ENCODE measurements at places on chromosomes 3 and 15.

GRCh38 chr3:157652366-157652765 is 149.2 kb upstream of the VEPH1 start:
- no peak for DNase-seq

GRCh38 chr3:58251631-58252035 is 14.0 kb downstream of the ABHD6 start:
- no peak for DNase-seq

DNA sequence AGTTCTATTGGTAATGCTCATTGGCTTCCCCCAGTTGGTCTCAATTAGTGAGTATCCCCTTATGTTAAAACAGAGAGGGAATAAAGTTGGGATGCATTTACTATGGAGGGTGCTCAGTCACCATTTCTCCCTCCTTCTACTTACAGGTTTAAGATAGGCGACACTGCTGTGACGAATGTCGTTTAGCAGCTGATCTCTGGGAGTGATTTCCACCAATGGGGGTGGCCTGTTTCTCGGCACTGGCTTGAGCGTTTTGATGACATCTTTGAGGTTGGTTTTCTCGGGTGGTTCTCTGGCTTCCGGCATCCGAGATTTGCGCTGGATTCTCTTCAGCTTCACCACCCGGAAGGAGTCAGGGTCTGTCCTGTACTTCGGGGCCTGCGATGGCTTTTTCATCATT is 3.8 kb downstream of the LMOD3 start:
- DNase-seq, result no peak

DNA sequence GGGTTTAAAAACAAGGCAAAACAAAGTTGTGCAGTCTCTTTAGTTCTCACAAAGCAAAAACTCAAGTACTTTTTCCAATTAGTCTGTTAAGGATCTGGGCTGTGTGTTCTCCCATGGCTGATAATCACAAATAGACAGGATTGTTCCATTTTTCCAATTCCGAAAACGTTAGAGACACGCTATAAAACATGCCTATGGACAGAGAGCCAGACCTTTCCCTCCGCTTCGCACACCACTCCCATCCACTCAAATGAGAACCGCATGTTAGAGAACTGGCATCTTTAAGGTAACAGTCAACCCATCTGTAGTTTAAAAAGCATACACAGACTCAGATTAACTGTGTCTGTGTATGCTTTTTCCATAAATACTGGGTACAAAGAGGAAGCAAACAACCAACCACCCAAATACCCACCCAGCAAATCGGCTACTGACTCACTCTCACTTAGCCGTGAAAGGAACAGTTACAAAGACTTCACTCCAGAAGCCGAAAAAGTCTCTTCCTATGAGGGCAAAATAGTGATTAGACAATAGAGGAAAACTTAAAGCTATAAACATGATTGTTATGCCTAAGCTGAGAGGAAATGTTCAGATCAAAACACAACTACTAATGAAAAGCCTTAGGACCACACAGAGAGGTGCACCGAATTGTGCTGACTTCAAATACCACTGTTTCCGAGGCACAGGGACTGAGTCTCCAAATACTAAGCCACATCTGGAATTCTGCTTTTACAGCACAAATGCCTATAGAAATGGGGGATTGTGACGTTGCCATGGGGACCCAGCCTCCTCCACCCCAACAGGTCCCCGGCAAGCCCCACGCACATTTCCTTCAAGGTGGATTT is 36.1 kb downstream of the IL17RD start:
- DNase-seq, result no peak

- no peak for DNase-seq
Measured at GRCh38 chr3:175258763-175259162, 399.6 kb downstream of the NAALADL2 start.

DNA sequence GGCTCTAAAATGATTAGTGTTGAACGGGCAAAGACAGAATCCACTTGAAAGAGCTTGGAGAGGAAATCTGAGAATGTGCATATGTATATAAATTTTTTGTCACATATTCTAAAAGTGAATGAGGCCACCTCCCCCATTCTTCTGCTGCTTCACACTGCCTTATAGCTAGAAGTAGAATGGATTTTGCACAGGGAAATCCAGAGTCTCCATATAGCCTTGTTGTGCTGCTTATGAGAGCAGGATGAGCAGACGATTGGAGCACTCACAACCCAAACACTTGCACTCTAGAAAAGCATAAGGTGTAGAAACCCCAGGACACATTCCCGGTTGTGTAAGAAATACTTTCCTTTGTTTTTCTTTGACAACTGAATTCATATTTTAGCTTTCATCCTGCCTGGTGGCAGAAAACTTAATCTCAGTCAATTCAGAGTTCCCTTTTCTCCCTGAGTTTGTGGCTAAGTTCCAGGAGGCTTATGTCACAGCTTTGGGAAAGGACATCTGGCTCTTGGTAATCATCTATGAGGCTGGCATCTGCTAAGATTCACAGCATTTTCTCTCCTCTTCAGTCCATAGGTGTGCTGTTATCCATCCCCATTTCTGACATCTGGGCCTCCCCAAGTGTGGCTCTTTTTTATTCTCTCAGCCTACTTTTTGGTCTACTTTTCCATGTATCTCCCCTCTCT is 188.4 kb upstream of the PFN2 start:
- peak; percentile 95 for DNase-seq

DNA sequence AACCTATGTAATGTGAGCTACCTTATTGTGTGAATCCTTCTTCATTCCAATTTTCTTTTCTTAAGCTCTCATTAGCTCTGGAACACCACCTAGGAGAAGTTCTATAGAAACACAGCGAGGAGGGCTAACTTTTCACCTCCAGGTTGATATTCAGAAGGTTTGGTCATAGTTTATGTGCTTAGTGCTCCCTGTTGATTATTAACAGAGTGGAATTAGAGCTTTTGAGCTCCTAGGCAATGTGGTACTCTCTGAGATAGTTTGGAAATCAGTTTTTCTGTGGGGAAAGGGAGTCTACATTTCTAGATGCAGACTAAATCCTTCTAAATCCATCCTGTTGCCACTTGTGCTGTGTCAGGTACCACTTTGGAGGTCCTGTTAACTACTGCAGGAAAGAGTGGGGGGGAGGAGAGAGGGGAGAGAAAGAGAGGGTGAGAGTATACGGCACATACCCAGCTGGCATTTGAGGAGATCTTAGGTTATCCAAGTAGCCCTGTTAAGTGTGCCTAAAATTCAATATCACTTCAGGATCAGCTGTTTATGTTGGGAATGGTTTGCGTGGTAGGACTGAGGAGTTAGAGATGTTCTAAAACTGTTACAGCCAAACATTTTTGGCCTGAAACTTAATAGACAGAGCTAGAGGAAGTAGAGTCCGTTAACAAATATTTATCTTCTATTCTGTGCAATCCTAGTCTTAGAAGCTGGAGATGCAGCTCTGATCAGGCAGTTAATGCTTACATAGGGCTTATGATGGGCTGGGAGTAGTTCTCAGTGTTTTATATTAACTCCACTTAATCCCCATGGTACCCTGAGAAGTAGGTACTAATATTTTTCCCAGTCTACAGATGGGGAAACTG is 117.5 kb upstream of the PROK2 start:
- DNase-seq, result no peak

GRCh38 chr3:170585937-170586310 is at the start of gene SLC7A14:
Gene SLC7A14 (minus strand): TSS chr3:170586075. CDS start chr3:170526936, 59,139 bp downstream.
- DNase-seq, result peak; percentile 80

- DNase-seq, result no peak
Measured at GRCh38 chr3:103083848-103084631, 649.2 kb downstream of the ZPLD1 start.

DNA sequence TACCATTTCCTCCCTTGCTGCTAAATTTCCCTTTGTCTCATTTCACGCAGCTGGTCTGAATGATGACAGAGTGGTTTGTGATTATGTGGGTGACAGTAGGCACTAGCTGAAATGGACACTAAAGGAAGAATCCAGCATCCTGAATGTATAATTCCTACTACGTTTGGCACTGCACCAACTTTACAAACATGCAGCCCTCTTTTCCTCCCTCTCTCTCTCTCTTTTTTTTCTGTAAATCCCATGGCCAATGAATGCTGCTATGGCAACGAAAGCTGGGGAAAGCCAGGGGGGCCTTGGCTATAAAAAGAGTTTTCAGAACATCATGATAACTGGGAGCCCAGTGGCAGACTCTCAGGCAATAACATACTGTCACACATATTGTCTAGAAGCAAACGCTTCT is 367.2 kb upstream of the AGTR1 start:
- no peak for DNase-seq

DNA sequence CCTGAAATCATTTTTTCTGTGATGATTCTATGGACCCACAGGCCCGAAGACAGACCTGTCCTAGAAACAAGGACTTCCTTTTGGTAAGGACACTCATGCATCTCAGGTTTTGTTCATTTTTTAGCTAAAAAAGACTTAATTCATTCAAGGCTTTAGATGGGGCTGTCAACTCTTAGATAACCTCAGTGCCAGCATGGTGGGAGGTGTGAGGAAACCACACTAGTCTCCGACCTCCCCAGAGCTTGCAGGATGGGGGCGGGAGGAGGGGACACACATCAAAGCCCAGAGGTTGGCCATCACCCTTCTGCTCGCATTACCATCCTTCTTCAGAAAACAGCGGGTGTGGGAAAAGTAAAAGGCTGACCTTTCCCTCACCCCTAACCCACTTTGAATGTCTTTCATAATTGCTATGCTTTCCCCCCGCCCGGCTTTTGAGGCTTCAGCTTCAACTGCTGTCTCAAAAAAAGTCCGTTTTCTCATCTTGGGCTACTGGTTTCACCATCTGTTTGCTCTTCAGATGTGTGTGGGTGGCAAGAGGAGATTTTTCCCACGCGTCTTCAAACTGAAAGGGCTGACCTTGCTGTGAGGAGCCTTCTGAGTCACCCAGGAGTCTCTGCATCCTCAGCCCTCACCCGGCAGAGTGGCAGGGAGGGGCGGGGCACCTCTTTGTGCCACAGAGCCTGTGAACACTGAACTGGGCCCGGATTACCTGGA is 27.6 kb upstream of the CXCR6 start:
- peak; percentile 83 for DNase-seq

DNA sequence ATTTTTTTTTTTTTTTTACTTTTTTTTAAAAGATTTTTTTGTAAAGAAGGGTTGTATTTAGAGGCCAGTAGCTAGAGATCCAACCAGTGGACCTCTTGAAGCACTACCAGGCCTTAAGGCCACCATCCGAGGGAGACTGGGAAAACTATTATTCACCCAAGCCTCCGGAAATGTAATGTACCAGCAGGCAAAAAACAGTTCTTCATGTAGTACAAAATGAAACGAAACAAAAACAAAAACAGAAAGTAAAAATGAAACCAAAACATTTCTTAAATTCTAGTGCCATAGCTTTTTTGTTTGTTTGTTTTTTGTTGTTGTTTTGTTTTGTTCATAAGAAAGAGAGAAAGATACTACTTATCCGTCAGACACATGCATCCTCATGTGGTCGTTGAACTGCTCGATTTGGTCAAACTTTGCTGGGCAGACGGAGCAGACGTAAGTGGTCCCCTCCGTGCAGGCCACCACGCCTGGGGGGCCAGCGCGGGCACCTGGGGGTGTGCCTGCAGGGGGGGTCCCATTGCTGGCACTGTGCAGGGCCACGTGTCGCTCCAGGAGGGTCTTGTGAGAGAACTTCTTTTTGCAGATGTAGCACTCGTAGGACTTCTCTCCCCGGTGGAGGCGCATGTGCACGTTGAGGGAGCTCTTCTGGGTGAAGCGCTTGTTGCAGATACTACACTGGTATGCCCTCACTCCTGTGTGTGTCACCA is 45.0 kb downstream of the TIGIT start:
- DNase-seq, result no peak

- no peak for DNase-seq
Measured at GRCh38 chr15:90160781-90161727, 40.1 kb upstream of the SEMA4B start.

DNA sequence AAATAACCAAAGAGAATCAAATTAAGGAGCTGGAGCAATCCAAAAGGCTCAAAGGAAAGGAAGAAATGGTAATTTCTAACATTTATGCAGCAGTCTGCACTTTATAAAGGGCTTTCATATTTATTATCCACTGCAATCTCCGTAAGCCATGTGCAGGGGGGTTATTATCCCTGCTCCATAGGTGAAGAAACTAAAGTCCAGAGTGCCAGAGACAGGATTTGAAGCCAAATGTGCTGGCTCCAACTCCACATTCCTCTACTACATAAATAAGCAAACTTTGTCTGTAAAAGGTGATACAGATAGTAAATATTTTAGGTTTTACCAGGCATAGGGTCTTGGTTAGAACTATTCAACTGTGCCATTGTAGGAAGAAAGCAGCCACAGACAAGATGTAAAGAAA is 221.4 kb downstream of the MINAR1 start:
- no peak for DNase-seq

GRCh38 chr3:49012441-49013017 is 5.3 kb downstream of the WDR6 start:
- DNase-seq, result no peak

DNA sequence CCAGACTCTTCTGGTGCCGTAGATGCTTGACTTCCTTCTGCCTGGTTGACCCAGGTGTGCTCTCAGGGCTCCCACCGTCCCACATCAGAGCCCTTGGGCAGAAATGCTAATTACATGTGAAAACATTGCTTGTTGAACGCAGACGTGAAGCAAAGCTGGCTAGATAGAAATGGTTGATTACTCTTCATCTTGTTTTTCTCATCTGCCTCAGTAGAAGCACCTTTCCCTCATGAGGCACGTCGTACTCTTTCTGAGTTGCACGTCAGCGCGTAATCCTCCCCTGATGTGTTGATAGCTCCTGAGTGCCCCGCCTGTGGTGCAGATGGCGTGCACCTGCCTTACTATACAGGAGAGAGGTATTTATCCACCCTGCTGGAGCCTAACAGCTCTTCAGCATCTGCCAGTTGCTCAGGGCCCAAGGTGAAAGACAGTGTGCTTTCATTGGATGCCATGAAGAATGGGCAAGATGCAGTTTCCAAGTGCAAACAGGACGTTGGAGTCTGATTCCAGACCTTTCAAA is 18.1 kb downstream of the MAP6D1 start:
- peak; percentile 97 for DNase-seq

- DNase-seq, result no peak
Measured at GRCh38 chr3:5520237-5520636, 332.7 kb downstream of the EDEM1 start.

DNA sequence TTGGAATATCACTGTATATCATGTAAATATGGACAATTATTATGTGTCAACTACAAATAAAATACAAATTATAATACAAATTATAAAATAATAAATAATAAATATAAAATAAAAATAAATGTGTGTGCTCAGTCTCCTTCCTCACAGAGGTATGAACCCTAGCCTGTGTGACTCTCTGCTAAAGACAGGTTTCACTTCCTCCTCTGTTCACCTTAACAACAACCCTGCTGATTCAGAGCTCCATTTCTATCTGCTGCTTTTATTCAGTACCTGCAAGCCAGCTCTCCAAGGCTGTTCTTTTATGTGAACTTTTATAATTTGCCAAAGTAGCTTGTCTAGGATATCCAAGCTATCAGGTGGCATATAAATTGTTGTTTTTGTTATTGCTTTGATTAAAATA is 610.7 kb upstream of the GRM7 start:
- no peak for DNase-seq

GRCh38 chr15:68808770-68809169 is 11.9 kb downstream of the ANP32A start:
- no peak for DNase-seq

Measured in NCI-H524 (cell line).